ENCODE measurements at places on chromosomes 11 and 22.

DNA sequence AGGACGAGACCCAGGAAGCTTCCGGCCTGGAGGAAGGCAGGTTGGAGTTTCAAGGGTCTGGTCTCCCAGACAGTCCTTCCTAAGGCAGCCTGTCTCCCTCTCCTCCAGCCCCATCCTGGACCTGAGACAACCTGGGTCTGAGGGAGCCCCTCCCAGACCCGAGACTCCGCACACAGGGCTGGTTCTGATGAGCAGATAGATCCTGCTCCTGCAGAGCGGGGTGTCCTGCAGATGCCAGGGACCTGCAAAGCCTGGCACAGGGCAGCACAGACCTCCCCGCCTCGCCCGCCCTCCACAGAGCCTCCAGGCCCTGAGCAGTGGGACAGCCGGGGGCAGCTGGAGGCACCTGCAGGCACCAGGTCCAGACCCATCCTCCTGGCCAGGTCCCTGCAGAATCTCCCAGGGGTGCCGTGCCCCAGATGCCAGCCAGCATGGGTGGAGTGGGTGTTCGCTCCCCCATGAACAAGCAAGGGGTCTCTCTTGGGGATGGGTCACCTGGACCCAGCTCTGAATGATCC lies 7.8 kb downstream of the PIM3 start:
- DNase-seq, result no peak

DNA sequence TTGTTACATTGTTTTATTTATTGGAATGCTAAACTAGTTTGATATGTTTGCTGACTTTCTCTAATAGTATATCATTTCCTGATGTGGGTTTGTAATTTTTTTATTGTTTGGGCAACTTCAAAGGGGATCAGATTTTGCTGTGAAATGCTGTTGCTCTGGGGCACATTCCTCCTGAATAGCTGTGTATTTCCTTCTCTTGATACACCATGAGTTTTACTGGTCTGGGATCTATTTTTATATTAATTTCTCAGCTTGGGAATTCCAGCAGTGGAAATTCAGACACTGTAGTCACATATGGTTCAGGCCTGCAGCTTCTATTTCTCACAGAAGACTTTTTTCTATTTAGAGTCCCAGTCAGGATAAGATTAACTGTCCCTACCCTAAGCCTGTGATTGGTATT lies 58.9 kb downstream of the RPUSD4 start:
- DNase-seq, result no peak

DNA sequence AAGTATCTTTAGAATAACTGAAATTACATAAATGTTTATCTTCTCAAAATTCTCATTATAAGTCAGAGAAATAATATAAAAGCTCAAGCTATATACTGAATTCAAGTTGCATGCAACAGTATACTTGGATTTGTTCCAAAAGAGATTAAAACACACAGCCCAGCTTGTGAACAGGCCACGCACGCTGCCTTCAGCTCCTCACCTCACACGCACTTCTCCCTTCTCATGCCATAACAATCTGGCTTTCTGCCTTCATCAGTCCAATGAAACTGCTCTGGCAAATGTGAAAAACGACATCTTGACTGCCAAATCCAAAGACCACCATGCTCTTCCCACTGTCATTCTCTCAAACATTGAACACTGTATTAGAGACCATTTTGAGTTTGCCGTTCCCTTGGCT lies 22.1 kb downstream of the ATP6V1E1 start:
- no peak for DNase-seq

GRCh38 chr11:2927851-2928604 lies 1.2 kb downstream of the PHLDA2 start:
- DNase-seq, result no peak

- DNase-seq, result no peak
These were observed 224.8 kb upstream of the RAG2 start for GRCh38 chr11:36822829-36823228.
